Left lobe of liver (tissue), 2 donors: ENCODE measurements at places on chromosomes 3 and 15.

- no peak for DNase-seq
These were observed 16.7 kb upstream of the CCDC174 start for GRCh38 chr3:14634763-14635400.

DNA sequence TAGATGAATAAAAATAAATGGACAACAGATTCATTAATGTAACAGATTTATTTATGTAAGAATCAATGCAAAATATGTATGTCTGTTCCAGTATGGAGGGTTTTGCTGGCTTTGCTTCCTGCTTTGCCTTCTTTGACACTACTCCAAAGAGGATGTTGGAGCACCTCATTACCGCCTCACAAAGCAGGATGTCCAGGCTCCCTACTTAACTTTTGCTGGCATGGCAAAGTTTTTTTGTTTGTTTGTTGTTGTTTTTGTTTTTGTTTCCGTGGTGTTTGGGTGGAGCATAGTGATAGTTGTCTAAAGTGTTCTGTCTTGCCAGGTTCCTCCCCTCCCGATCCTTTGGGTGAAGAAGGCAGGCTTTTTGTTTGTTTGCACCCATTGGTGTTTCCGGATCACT is 38.7 kb downstream of the DIPK2A start:
- DNase-seq: no peak

GRCh38 chr15:40217166-40217824 is 21.6 kb upstream of the PAK6 start:
- no peak for DNase-seq

DNA sequence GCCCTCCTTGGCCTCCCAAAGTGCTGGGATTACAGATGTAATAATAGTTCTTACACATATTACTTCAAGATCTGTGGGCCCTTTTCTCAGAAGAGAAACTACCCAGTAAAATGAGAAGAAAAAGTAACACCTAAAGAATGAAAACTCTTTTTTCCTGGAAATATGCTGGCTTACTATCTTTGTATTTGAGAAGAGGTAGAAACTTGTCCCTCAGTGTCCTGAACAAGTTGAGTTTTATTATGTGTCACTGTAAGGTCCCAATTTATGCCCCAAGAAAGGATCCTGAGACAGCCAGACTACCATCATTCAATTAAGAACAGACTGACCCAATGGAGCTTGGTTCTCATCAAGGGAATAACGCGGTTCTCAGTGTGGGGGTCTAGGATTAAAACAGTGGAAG is 93.8 kb downstream of the EFL1 start:
- DNase-seq: no peak

DNA sequence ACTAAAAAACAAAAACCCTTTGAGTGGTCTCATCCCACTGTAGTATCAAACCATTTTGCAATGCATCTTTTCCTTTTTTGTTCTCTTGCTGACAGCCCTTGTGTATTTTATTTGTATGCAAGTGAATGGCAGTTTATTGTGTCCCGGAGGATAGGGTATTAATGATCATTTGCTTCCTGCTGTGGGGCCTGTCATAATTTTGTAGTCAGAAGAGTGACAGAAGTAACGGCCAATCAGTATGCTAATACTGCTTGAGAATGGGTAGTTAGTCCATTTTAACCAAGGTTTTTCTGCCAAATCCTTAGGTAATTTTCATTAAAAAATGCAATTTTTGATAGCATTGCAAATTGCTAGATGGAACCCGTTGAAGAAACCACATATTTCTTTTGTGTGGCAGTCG is 75.5 kb upstream of the PLSCR5 start:
- DNase-seq: no peak

DNA sequence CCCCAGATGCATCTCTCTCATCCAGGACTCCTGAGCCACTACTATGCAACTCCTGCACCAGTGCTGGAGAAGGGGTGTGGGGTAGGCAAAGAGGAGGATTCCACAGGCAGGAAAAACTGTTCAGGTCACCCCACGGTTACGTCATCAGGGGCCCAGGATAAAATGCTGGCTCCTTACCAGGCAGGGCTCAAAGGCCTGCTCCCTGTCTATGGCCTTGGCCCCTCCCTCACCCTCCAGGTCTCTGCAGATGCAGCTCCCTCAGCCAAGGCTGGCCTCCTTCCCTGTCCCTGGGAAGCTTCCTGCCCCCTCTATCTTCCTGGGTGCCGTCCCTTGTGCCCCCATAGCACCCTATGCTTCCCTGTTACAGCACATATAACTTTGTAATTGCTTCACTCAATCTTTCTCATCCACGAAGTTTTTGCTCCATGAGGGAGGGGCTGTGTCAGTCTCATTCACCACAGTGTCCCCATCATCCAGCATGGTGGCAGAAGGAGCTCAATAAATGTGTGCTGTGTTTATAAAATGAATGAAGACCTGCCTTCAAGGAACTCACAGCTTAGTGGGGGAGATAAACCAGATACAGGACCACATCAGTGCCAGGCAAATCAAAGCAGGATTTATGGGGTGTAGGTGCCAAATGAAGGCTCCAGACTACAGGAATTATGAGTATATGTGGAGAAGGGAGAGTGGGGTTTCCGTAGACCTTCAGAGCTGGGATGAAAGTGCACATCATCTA is 18.6 kb downstream of the KBTBD13 start:
- peak; percentile 63 for DNase-seq

- no peak for DNase-seq
These were observed 134.2 kb downstream of the FNDC3B start for GRCh38 chr3:172173316-172174254.
